ENCODE measurements at places on chromosomes 1 and 21.
A peak's percentile ranks its signal among the peaks of the same experiment; 100 is the strongest.

DNA sequence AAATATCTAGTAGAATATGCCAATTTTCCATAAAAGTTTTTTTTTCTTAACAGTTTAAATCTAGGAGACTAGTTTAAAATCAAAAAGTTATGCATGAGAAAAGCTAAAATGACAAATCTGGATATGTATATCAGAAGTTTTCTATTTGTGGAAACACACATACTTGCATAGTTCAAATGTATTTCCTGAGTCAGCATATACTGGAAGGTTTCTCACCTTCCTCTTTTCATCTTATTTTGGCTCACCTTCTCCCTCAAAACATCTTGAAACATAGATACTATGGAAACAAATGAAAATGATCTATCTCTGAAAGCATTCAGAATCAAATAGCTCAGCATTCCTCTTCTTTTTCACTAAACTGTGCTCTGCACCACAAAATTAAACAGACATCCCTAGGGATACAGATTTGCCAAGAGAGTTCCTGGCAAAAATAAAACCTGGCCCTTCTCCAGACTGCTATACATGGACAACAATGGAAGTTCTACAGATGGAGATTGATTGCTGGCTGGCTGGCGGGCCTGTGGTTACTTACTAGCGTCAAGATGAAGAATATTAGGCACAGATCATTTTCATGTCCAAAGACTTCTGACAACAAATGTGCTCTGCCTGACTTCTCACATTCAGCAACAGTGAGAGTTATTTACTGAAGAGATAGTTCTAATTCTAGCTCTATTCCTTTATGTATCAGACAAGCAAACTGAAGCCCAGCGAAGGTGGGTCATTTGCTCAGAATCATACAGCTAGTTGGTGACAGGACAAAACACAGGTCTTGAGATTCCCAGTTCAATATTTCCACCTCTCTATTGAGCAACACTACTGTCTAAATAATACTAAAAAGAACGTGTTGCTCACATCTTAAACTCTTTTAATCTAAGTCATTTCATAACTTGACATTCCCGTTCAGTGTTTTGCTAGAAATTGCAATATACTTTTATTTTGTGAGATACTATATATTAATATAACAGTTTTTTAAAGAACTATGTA lies 26.6 kb downstream of the DIPK1A start:
- no peak for DNase-seq

GRCh38 chr1:243378669-243379068 lies 122.8 kb downstream of the SDCCAG8 start:
- DNase-seq, result no peak

DNA sequence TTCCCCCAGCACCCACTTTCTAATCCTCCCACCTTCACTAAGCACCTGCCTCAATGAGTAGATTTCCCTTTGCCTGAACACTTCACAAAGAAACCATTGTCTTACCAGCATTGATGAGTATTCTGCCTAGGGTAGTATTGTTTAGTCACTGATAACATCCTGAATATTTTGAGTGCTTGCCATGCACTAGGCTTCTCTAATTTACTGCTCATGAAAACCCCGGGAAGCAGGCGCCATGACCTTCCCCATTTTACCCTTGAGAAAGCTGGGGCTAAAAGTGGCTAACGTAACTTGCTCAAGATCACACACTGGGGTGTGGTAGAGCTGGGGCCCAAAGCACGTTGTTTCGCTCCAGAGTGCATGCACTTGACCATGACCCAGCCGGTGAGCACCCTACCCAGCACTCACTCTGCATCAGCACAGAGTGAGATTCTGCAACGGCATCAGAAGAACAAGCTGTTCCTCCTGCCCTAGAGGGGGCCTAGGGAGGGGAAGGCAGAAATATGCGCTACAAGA lies 10.6 kb upstream of the F3 start:
- DNase-seq, result no peak

- no peak for DNase-seq
These were observed 19.7 kb downstream of the BTG2 start for GRCh38 chr1:203325026-203325417.

DNA sequence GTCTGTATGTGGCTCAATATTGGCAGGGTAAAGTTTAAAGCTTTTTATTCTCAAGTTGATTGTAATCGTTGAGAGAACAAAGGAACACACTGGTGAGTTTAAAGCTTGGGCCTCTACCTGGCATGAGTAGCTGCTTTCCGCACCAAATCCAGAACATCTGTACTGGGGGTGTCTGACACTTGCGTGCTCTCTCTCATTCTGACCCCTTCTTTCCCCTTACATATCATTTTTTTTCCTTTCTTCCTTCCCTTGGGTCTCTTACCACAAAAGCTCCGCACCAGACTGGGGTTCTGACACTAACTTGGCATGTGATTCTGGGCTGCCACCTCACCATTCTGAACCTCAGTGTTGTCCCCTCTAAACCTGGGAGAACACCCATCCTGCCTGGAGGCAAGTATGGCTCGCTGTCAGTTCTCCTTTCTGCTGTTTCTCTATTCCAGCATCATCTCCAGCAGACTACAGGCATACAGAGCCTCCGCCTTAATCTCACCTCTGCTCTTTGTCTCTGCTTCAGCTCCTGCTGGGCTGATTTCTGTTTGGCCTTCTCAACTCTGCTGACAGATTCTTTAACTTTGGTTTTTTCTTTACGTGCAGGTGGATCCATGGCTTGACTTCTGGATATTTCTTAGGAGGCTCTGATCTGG lies 859 bp upstream of the ERMAP start:
- peak; percentile 25 for DNase-seq

DNA sequence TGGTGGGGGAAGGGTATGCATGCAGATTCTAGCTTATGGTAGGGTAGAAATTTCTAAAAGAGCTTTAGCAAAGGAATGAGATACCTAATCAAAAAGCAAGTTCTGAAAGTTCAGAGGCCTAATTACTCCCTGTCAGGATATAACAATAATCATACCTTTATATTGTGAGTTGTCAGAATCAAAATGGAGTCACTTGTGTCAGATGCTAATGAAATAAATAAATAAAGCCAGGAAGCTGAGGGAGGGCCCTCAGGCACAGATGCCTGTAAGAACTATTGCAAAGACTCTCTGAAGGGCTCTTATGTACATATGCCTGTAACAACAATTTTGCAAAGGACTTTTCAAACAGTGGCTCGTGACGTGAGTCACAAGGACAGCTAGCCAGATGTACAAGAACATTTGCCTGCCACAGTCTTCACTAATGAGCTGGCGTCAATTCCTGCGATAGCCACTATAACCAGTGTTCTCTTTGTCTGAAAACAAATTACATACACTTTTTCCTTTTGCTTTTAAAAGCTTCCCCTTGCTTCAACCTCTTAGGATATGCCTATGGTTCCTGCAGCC lies 27.4 kb upstream of the DNASE2B start:
- no peak for DNase-seq

DNA sequence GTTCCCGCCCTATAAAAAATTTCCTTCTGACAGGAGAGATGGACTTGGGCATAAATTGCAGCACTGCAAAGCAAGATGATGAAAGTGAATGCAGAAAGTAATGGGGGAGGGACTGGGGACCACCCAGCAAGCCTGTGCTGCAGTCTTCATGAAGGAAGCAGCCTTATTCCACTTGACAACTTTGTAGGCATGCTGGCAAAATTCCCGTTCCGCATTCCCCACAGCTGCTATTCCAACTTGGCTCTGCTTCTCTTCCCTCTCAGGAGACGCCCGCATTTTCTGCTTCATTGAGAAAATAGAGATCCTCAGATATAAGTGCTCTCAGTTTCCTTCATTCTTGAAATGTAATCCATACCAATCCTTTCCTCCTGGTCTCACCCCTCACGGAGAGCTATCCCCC lies 2.4 kb downstream of the HMGB4 start:
- DNase-seq, result no peak

- no peak for DNase-seq
These were observed 50.7 kb downstream of the PGM1 start for GRCh38 chr1:63643926-63644325.

DNA sequence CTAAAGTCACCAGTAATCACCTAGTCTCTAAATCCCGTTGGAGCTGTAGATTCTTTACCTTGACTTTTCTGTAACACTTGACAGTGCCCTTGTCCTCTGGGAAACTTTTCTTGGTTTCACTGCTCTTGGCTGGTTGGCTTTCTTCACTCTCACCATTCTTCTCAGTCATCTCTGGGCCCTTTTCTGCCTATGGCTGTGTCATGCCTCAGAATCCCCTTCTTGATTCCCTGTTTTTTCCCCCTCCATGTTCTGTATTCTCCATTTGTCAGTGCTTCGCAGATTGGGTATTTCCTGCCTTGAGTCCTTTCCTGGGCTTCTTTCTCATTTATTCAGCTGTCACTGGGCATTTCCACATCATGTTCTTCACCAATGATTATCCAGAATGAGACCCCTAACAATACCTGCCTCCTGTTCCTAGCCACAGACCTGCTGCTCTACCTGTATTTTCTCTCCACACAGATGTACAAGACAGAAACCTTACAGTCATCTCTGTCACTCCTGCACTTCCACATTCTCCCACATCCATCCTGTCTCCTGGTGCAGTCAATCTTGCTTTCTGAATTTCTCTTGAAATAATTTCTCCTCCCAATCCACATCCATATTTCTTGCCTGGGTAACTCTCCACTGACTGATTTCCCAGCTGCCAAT lies 14.7 kb downstream of the UCK2 start:
- DNase-seq, result no peak

- DNase-seq, result no peak
These were observed 5.9 kb upstream of the TNFSF4 start for GRCh38 chr1:173212952-173213491.

DNA sequence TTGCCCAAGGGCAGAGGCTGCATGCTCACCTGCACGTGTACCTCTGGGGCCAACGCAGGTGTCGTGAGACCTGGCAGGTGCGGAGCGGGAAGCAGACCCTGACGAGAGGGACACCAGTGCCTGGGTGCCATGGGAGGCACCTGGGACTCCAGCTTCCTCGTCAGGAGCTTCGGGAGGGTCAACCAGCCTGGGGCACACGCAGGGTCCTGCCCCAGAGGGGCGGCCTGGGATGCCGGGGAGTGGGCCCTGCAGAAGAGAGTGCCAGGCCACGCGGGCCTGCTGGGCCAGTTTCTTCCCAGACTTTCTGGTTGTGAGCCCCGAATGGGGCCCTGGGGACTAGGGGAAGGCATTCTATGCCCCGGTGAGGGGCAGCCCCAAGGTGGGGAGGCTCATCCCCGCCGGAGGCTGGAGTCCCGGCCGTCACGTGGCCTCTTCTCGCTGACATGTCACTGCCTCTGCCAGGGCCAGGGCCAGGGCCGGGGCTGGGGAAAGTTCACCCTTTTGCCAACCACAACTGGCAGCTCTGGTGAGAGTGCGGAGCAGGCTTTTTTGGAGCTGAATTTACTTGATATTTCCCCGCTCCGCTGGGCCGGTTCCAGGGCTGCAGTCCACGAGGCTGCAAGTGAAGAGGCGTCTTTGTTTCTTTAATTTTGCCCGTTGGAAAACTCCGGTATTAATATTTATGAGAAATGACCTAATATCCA lies 38.5 kb upstream of the ACTRT2 start:
- DNase-seq, result no peak

DNA sequence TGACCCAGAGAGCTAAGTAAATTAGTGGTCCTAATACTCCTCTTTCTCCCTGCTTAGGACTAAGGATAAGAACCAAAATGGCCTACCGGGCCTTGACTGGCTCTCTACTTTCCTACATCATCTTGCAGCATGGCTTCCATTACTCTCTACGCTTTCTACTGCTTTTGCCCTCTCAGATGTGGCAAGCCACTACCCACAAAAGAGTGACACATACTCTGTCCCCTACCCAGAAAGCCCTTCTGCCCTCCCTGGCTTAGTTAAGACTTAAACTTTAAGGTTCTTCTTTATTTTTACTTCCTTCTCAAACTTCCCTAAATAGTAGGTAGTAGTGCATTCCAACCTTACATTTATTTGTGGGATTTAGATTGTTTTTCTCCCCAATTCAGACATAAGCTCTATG lies 228.1 kb downstream of the TPR start:
- peak; percentile 66 for DNase-seq

DNA sequence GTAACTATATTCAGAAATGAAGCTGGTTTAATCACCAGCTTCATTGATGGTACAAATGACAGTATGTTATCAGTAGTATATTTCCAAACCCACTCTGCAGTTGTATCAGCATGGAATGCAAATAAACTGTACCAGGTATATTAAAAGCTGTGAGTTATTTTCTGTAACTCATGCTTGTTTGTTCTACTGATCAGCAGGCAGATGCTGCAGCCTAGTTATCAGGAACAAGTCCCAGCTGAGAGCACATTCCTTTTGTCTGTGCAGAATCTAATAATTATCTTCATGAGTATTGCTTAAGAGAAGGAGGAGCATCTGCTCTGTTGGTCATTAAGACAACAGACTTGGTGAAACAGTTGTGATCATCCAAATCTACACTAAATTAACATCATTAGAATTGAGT lies 1331.1 kb downstream of the MRPL39 start:
- DNase-seq, result no peak

DNA sequence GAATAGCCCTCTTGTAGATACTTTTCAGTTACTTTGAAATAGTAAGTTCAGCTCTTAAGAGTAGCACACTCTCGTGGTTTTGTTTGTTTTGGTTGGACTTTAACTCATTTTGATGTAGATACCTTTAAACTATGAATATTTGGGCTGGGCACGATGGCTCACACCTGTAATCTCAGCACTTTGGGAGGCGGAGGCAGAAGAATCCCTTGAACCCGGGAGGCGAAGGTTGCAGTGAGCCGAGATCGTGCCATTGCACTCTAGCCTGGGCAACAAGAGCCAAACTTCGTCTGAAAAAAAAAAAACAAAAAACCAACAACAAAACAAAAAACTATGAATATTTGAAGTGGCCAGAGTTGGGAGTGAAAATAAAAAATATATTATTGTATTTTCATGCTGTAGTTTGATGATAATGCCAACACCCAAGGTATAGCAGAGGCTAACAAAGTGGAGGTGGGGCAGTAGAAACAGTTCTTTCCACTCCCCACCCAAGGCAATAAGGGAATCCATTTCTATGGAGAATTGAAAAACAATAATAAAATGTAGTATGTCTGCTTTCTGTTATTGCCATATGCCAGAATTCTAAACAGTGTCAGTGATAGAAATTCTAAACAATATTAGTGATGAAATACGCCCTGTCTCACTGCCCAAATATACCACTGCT lies 1.7 kb downstream of the ZNF326 start:
- DNase-seq, result no peak

GRCh38 chr1:178849918-178850317 lies 21.0 kb downstream of the ANGPTL1 start:
- DNase-seq, result no peak

GRCh38 chr1:233791721-233792120 lies 112.8 kb upstream of the SLC35F3 start:
- no peak for DNase-seq

DNA sequence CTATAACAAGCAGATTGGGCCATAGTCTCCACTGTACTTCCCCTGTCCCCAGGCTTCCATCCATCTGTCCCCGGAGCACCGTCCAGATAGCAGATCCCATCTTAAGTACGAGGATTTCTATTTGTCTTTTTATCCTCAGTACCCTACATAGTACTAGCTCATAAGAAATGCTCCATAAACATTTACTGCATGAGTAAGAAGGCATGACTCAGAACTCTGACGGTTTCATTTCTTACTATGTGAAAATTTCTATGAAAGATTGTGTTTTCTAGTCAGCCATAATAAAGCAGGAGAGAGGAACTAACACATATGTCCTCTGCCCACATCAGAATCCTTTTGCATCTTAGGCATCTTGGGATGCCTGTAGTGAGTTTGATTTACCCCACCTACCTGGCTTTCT lies 49.5 kb downstream of the CHD1L start:
- no peak for DNase-seq
